GM03348 (cell line): ENCODE measurements at places on chromosomes 13 and 19.
A peak's percentile ranks its signal among the peaks of the same experiment; 100 is the strongest.

DNA sequence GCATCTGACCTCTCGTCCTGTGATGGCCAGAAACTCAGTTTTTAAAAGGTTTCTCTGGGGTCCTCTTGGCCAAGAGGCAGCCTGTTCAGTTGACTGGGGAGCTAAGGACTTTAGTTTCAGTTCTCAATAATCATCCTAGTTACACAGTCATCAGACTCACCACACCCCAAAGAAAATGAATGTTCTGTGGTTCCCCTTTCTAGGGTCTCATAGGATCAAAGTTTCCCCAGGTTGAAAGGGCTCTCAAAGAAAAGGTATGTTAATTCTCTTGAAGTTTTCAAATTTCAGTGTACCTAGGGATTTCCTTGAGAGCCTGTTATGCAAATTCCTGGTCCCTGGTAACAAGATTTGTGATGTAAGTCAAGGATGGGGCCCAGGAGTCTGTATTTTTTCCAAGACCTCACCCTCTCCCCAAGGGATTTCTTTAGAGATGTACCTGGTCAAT lies 94.9 kb downstream of the FAM216B start:
- no peak for DNase-seq

DNA sequence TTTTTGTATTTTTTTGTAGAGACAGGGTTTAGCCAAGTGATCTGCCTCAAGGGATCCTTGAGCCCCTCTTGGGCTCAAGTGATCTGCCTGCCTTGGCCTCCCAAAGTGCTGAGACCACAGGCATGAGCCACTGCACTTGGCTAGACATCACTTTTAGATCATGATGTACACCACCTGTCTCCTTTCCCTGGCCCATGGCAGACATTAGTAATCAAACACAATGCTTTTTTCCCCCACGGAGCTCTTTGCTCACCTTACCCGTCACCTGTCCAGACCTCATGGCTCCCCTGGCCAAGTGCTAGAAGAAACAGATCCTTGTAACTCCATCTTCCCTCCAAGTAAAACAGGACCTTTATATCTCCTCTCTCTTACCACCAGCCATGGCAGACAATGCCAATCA lies 18.4 kb downstream of the NUMBL start:
- DNase-seq = no peak

DNA sequence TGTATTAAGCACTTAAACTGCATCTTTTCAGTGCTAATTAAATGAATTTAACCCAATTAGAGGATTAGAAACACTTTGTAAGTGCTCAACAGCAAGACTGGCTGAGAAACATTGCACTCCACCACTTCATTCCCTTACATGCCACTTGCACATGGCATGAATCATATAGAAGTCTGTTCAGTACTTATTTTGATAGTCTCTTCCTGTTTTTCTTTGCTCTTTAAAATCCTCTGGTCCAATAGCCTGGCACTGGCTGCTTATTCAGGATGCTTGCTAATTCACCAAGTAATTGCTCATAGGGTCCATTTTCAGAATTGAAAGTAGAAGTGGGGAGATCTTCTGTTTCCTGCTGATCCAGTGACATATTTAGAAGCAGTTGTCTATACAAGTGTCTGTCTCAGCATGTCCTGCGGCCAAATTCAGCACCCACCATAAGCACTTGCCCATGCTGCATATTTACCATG lies 900.1 kb downstream of the PCDH9 start:
- DNase-seq = no peak

DNA sequence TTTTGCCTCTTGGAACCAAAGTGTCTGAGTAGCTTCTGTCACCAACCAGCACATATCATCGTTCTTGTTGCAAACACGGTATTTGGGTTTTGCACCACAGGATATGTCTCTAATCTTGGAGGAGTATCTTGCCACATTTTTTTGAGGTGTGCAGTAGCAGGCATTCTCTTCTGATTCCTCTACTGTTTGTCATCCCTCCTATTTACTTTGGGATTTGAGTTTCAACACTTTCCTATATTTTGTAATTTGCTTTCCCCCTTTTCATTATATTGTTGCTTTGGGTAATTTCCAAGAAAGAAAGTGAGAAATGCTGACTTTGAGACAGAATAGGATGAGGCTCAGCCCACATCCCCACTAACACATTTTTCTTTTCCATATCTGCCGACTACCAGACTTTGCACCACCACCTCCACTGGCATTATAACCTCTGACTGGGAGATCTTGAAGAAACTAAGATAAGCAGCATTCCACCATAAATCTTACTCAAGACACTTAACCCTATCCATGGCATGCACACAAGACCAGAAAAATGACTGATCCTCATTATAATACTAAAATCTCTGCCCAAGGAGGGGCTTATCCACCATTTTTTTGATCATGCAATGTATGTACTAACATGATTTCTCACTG lies 12.0 kb upstream of the DZIP1 start:
- DNase-seq = no peak

- peak; percentile 40 for DNase-seq
Measured at GRCh38 chr19:45809643-45810159, 5.4 kb downstream of the RSPH6A start.

- no peak for DNase-seq
Measured at GRCh38 chr13:89930861-89931260, 1416.6 kb upstream of the MIR17HG start.
